Stimulated activated CD8-positive, alpha-beta memory T cell treated with anti-CD3 and anti-CD28 coated beads, Interleukin-4, amount 100 ng/mL, for 4 hours (primary cell): ENCODE measurements at places on chromosomes 4 and X.

- DNase-seq = no peak
These were observed 352.7 kb downstream of the NKX6-1 start for GRCh38 chr4:84146300-84146959.

DNA sequence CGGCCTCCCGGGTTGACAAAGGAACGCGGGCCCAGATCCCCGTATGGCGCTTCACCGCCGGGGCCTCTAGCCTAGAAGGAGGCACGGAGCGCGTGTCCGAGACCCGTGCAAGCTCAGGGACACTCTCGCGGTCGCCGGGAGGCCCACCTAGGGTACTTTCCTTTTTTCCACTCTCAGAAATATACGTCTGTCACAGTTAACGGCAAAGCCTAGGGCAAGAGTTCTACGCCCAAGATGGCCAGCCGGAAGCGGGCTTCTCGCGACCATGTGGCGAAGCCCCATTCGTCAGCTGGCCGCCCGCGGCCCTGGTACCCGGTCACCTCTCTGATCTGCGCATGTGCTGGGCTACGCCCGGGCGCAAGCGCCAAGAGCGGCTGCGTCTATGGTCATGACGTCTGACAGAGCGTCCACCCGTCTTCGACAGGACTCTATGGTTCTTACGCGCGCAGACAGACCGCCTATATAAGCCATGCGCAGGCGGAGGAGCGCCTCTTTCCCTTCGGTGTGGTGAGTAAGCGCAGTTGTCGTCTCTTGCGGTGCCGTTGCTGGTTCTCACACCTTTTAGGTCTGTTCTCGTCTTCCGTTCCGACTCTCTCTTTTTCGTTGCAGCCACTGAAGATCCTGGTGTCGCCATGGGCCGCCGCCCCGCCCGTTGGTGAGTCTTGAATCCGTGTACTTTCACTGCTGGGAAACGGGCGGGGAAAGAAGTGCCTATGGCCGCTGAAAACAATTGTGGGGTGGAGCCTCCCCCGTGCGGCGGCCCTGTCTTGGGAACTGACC, at the start of gene RPL10:
TSS of gene RPL10 (plus strand) at position 490 of the 780 bp plus-strand sequence. CDS start at position 633, 143 bp downstream.
- DNase-seq = peak; percentile 69

- DNase-seq = no peak
These were observed 107.0 kb downstream of the CT47B1 start for GRCh38 chrX:120768681-120769080.

- no peak for DNase-seq
These were observed 4.0 kb upstream of the ZNF518B start for GRCh38 chr4:10461091-10461849.

- DNase-seq = no peak
These were observed 26.9 kb upstream of the PPP2R3B start for GRCh38 chrX:413322-414201.

DNA sequence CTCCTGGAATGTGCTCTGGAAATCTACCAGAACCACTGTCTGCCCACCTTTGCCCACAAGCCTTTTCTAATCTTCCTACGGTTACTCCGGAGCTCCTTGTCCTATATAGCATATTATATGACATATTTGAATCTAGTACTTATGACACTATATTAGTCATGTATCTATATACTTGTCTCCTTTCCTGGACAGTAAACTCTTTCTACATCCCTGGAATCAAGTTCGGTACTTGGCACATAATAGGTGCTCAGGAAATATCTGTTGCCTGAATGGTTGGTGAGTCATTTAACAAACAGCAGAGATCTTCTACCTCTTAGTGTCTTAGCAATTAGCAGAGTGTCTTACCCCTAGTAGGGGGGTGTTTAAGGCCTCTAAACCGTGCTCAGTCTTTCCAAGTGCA, 123.6 kb downstream of the RELL1 start:
- no peak for DNase-seq

- no peak for DNase-seq
These were observed 58.7 kb upstream of the DHX15 start for GRCh38 chr4:24642981-24643547.

DNA sequence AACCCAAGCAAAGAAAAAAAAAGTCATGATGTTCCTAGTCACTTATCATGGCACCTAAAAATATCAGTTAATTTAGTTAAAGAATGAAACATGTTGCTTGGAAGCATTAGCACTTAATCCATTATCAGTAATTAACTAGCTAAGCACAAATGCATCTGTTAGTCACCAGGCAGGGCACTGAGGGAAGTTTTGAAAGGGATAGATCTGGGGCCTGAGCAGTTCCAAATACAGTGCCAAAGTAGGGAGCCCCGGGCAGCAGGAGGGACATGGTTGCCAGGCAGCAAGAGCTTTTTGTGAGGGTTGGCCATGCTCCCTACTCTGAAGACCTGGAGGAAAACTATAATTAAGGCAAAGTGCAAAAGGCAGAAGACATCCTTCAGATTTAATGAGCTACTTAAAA, 62.0 kb downstream of the PHKA1 start:
- DNase-seq = no peak

DNA sequence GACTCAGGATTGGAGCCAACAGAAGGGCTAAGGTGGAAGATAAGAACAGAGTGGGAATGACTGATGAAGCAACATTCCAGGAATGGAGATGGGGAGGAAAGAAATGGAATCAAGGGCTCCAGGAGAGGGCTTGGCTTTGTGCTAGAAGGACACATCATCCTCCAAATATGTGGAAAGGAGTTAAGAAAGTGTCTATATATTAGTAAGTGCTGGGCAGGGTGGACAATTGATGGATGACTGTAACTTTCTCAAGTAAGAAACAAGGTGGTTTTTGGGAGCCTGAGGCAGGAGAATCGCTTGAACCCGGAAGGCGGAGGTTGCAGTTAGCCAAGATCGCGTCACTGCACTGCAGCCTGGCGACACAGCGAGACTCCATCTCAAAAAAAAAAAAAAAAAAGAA, 71.6 kb upstream of the NFKB1 start:
- no peak for DNase-seq

DNA sequence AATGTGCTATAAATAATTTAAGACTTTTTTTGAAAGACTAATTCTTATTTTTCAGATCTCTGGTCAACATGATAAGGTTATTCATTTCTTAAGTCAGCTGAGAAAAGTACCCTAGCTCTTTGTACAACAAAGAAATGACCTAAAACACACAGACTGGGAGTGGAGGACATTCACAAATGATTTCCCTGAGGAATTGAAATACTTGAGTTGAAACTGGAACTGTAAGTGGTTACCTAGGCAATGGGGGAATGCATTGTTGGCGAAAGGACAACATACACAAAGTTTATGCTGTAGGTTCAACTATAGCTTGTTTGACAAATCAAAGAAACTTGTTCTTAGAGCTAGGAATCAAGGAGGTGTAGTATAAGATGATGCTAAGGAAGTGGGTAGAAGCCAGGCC, 915.5 kb downstream of the FAT4 start:
- no peak for DNase-seq

DNA sequence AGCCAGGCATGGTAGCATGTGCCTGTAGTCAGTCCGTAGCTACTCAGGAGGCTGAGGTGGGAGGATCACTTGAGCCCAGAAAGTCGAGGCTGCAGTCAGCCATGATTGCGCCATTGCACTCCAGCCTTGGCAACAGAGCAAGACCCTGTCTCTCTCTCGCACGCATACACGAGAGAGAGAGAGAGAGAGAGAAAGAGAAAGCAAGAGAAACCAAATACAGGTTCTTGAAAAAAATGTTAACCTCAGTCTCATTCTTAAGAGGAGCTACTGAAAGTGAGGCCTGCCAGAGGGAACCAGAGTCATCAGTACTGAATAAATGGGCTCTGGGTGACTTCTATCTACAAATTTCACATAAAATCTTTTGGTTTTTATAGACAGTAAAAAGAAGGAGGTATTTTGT, 42.9 kb downstream of the KIAA0232 start:
- DNase-seq = no peak
